ENCODE measurements at places on chromosomes 12 and 14. TPM values are rescaled to one million over a fixed set of nuclear protein-coding genes. Genes with fewer than 3 reads are reported as not detected.
A peak's percentile ranks its signal among the peaks of the same experiment; 100 is the strongest.

- no peak for DNase-seq
Measured at GRCh38 chr14:30193101-30193500, 265.5 kb upstream of the PRKD1 start.

Gene EFCAB11
- total RNA-seq: 17.6 TPM

DNA sequence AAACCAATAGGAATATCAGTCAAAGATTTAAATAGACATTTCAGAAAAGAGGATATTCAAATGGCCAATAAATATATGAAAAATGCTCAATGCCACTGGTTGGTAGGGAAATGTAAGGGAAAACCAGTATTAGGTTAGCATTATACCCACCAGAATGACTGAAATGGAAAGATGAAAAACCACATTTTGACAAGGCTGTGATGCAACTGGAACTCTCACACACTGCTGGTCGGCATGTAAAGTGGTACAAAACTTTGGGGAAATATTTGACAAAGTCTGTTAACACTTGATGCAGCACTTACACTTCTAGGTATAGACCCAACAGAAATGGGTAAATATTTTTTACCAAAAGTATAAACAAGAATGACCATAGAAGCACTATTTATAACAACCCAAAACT, 163.2 kb upstream of the C14orf180 start:
- DNase-seq: no peak

DNA sequence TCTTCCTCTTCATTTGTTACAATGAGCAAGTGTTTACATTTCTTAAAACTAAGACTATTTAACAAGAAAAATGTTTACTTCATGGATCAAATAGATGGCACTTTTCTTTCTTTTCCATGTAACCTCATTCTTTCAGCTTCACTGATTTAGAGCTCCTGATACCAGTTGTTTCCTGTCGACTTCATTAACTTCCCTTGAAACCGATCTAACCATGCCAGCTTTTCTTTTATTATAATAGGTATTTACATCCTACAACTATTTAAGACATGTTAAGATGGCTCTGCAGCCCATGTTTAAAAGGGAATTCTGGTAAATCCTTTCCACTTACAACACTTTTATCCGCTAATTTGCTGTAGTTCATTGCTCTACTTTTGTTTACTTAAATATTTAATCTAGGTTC, 107.3 kb upstream of the DCN start:
- no peak for DNase-seq

GRCh38 chr12:10031321-10031720, 839 bp downstream of the CLEC9A start:
- DNase-seq: no peak

DNA sequence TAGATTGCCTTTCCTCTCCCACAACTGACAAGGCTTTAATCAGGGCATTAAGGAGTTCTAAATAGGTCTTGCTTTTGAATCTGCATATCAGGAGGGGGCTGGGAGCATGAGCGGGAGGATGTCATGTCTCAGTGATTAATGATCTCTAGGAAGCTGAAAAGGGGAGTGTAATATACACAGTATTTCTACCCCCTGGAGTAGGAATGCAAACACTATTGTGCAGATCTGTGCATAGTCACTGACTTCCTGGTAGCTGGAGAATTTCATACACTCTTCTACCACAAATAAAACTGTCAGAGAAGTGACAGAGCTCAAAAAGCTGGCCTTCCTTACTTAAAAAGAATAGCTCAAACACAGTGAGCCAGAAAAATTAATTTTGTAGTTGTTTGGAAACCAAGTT, 65.8 kb downstream of the RIC8B start:
- DNase-seq: no peak

GRCh38 chr12:40146800-40147797, 41.2 kb upstream of the SLC2A13 start:
- peak; percentile 9 for DNase-seq

DNA sequence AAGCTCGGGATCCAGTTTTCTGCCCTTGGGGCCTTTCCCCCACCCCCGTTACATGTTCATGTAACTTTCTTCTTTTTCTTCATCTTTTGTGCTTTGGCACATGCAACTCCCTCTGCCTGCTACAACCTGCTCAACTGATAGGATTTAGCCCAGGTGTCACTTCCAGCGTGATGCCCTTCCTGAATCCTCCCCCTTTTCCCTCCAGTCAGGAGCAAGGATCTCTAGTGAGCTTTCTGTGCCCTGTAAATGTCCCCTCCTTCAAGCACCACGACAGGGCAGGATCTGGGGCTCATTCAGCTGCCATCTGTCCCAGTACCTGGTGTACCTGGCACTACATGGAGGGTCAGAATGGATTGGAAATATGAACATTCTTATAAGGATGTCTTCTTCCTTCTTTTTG, 15.3 kb downstream of the PELI2 start:
- DNase-seq: peak; percentile 99

DNA sequence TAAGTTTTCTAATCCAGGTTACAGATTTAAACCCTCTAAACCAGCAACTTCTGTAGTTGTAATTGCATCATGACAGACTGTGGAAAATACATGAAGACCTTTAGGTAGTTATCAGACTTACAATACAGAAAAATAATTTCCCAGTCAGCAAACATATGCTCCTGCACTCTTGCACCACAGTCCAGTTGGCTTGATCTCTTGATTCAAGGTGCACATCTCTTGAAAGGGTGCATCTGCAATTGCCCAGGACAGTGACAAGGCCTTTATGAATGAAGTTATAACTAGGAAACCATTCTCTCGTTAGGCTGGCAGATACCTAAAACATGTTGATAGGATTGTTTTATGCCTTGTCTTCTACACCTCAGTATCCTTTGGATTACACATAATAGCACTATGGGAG, 7.6 kb downstream of the PIWIL1 start:
- no peak for DNase-seq

DNA sequence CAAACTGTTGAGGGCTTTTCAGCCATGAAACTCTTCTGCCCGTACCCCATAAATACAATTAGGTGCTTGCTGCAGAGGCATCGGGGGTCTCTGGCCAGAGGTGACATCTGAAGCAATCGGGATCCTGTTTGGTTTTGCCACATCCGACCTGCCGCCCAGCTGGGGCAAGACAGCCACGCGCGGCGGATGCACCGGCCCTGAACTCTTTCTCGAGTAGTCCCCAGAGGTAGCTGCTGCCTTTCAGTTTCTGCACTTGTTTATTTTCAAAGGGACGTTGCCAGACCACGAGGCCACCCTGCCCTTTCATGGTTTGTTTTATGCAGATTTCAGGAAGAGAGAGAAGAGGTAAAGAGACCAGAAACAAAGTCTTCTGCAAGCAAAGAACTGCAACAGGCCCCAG, 10.6 kb upstream of the MLXIP start:
- DNase-seq: no peak

Gene TEX52
- not detected for total RNA-seq

Gene TPPP2
- not detected for total RNA-seq

DNA sequence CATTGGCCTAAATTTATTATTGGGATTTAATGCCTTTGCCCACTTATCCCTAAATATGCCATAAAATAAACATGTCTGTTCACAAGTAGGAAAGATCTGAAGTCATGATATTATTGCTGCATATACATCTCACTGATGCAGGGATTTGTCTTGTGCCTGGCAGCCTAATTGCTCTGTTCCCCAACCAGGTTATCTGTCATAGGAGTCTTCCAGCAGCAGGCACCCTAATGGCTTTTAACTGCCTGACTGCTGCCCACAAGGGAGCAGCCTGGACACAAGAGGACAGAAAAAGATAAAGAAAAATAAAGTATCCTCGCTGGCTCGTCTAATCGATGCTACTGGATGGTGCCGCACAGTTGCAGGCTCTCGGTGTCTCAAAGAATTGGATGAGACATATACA, 337.6 kb upstream of the FAR2 start:
- no peak for DNase-seq

GRCh38 chr14:95134304-95134933, 22.9 kb downstream of the DICER1 start:
- no peak for DNase-seq

Gene LAG3
- 0.31 TPM for total RNA-seq

GRCh38 chr12:2198005-2198501, 145.3 kb downstream of the CACNA1C start:
- peak; percentile 78 for DNase-seq

Gene OTX2
- total RNA-seq: 128 TPM

Gene INHBE
- 0.43 TPM for total RNA-seq

Gene CRACR2A
- not detected for total RNA-seq

- DNase-seq: no peak
Measured at GRCh38 chr14:83798421-83798820, 1731.5 kb upstream of the FLRT2 start.

Gene P2RX2
- total RNA-seq: 0.17 TPM

DNA sequence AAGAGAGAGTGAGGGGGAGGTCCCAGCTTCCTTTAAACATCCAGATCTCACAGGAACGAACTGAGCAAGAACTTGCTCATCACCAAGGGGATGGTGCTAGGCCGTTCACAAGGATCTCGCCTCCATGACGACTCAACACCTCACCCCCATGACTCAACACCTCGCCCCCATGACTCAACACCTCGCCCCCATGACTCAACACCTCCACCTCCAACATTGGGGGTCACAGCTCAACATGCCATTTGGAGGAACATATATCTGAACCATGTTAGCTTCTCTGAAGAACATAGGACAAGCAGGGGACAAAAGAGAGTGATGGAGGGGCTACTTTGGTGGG, 66.0 kb upstream of the LHX5 start:
- no peak for DNase-seq

GRCh38 chr12:67649570-67650387, 1.2 kb downstream of the DYRK2 start:
- no peak for DNase-seq

Measured in G401 (cell line).